ENCODE measurements at places on chromosomes 13 and 19.
A peak's percentile ranks its signal among the peaks of the same experiment; 100 is the strongest.

DNA sequence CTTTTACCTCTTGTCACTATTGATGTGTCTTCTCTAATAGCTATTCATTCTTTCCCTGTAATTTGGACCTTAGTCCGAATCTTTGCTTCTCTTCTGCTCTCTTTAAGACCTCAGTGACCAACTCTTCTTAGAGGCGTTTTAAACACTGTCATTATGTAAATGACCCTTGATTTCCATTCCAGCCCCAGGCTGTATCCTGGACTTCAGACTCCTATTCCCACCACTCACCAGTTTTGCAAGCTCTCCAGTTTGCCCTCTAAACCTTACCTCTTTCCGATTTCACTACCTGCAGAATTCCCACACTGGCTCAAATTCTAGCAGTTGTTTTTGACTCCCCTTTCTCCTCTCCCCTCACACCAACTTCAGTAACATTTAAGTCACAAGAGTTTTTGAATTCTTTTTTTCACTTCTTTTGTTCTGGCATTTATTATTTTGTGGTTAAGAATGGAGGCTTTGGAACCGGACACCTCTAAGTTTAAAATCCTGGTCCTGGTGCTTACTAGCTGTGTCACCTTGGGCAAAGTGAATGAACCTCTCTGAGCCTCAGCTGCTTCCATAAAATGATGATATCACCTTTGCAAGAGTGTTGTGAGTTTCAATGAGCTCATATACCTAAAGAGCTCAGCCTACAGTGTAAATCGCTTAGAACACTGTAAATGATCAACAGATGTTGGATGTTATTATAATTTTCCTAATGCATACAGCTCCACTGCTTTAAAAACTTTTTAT, 13.6 kb upstream of the HMGB1 start:
- DNase-seq = no peak

- peak; percentile 83 for DNase-seq
Observed at GRCh38 chr19:35048911-35049411, 7.4 kb downstream of the HPN start.

GRCh38 chr13:99012539-99012938, 34.7 kb upstream of the DOCK9 start:
- DNase-seq = no peak

GRCh38 chr13:78606471-78607408, 3.4 kb upstream of the POU4F1 start:
- no peak for DNase-seq

- no peak for DNase-seq
Observed at GRCh38 chr19:10681658-10682057, 19.6 kb upstream of the QTRT1 start.

- DNase-seq = no peak
Observed at GRCh38 chr13:72884101-72884500, 102.2 kb downstream of the PIBF1 start.

DNA sequence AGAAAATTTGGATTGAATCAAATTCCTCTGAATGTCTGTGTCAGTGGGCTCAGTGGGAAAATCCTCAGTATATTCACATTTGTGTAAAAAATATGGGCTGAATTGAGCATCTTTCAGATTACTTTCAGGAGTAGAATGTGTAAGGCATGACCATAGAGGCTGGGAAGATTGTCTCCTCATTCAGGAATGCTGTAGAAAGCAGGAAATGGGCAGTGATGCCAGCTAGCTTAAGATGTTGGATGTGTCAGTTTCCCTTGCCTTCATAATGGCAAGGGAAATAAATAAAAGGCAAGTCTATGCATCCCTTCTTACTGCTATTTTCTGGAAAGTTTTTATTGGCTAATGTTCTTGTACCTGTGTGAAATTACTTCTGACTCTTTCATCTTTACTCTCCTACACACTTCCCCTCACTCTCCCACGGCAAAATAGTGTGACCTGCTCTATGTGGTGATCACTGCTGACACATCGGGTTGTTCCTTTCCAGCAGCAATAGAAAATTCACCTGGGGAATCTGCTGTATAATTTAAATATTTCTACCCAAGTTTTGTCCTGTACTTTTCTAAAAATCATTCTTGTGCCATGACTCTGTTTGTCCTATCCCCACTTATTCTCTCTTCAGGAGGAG, 103.2 kb downstream of the LMO7 start:
- no peak for DNase-seq

All from Right ventricle myocardium superior (tissue), 1 donor.